Breast epithelium (tissue), 4 donors: ENCODE measurements at places on chromosomes 16 and 17.

DNA sequence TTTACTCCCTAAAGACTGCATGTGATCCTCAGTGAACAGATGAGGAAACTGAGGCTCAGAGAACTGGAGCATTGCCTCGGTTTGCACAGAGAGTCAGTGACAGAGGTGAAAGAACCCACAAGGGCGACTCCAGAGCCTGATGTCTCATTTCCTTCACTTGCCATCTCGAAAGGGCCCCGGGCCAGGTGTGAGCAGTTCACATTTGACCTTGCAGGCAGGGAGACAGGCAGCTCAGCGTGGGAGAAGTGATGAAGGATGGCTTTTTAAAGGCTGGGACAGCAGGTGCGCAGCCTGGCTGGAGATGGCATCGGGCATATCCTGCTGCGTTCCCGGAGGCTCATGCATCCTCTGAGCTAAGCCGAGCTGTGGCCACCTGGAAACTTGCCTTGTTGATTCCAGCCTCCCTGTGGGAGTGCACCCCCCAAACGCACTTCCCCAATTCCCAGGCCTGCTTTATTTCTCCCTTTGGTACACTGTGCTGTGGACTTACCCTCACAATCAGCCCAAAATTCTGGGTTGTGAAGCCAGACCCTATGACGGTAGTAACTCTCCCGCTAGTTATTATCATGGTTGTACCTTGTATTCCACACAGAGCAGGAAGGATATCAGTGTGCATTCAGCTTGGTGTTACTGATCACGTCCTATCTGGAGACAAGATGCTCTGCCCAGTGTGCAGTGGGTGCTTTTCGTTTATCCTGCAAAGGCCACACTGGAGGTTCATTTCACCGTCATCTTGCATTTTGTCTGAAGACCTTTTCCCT, 753.2 kb upstream of the EEF2KMT start:
- DNase-seq, result no peak

GRCh38 chr16:79609861-79610260, 9.3 kb upstream of the MAF start:
- no peak for DNase-seq

DNA sequence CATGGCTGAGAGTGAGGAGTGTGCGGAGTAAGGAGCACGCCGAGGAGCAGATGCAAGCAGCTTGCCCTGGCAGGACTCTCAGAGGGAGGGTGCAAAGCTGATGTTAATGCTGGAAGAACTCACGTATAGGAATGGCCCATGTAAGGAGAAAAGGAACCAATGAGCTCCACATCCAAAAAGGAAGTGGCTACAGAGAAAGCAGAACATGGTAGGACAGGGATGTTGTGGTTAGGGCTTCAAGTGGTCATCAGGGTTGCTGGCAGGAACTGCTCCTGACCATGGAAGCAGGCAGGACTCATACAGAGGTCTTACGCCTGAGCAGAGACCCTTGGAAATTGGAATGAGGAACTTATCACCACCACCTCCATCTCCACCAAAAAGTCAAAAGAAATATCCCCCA, 5.2 kb downstream of the MYO1D start:
- DNase-seq, result no peak

DNA sequence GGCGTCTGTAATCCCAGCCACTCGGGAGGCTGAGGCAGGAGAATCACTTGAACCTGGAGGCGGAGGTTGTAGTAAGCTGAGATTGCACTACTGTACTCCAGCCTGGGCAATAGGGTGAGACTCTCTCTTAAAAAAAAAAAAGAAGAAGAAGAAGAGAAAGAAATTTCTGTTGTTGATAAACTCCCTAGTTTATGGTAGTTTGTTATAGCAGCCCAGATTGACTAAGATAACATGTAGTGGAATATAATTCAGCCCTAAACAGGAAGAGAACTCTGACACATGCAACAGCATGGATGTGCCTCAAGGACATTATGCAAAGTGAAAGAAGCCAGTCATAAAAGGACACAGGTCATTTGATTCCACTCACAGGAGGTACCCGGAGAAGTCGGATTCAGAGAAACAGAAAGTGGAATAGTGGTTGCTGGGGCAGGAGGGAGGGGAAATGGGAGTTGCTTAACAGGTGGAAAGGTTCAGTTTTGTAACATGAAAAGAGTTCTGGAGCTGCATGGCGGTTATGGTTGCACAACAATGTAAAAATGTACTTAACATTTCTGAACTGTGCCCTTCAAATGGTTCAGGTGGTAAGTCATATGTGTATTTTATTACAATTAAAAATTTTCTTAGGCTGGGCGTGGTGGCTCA, 26.0 kb upstream of the PRM1 start:
- no peak for DNase-seq

DNA sequence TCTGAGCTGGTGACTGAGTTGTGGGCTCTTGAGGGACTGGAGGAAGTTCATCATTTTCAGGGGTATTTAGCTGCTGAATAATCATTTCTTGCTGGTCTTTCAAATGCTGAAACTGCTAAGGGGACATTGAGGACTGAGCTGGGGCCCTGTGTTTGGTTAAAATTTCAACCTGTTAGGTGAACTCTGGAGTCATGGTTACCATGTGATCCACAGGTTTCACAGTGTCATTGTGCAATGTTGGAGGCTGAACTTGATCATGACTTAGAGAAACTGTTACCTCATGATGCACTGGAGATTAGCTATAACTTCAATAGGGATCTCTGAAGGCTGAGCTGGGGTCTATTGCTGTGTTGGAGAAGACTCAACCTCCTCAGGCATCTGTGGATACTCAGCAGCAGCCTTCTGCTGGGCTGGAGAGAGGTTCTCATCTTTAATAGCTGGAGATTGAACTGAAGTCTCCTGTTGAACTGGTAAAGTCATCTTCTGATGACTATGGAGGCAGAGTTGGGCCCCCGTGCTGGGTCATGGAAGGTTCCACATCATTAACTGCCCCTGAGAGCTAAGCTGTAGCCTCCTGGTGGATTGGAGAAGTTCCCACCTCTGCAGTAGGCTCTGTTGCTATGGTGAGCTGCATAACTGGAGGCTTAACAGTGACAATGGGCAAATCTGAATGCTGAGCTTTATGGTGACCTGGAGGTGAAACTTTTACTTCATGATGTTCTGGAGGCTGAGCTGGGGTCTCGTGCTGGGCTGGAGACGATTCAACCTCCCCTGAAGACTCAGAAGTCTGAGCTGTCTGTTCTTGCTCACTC, 15.2 kb downstream of the RDM1 start:
- DNase-seq, result no peak

GRCh38 chr17:62150471-62150870, 85.4 kb upstream of the MED13 start:
- DNase-seq, result no peak

DNA sequence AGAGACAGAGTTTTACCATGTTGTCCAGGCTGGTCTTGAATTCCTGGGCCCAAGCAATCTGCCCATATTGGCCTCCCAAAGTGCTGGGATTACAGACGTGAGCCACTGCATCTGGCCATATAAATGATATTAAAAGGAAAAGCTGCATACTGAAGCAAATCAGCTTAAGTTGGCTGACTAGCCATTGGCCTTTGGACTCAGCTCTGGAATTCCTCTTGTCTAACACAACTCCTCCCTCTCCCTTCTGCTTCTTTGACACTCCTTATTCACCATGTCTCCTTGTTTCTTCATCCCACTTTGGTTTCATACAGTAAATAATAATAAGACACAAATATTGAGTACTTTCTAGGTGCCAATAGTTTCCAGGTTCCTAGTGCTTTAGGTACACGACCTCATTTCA, 7.5 kb downstream of the KRT12 start:
- DNase-seq, result no peak

- no peak for DNase-seq
Observed at GRCh38 chr17:35889818-35890773, 9.9 kb upstream of the CCL5 start.

- DNase-seq, result no peak
Observed at GRCh38 chr17:50893183-50893993, 27.2 kb upstream of the TOB1 start.

DNA sequence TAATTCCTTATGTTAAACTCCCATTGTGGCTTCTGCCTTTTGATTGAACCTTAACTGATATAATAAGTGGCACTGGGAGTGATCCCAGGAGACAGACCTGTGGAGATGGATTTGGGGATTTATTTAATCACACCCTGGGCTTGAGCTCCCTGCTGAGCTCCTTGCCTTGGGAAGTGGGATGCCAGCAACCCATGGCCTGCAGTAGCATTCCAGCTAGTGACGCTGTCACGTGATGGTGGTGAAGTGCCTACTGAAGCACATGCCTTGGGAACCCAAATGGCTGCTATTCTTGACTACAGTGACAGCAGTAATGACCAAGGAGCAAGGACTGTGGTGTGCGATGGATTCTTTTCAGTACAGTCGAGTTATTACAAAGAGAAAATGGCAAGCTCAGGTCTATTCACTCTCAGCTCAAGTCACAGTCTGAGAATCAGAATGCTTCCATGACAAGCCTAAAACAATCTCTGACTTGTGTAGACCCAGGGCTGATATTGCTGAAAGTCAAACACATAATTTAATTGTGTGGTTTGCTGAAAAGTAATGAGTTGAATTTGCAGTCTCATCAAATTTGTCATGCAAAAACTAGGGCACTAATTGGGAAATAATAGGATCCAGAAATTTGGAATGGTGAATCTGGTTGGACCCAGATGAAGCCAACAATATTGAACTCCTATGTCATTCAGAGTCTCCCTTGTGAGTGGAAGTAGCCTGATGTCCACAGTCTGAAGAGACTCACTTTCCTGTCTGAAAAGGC, 47.1 kb downstream of the BCL7C start:
- no peak for DNase-seq

GRCh38 chr16:49048557-49048956, 233.1 kb downstream of the CBLN1 start:
- DNase-seq, result no peak

GRCh38 chr17:4948166-4948930, at the start of gene PFN1:
Gene PFN1 (minus strand): TSS chr17:4948530. CDS start chr17:4948394, 136 bp downstream.
- peak; percentile 87 for DNase-seq

GRCh38 chr17:66889480-66890230, 54.7 kb downstream of the CACNG5 start:
- DNase-seq, result no peak

GRCh38 chr16:21302898-21303528, 24.9 kb upstream of the CRYM start:
- no peak for DNase-seq

DNA sequence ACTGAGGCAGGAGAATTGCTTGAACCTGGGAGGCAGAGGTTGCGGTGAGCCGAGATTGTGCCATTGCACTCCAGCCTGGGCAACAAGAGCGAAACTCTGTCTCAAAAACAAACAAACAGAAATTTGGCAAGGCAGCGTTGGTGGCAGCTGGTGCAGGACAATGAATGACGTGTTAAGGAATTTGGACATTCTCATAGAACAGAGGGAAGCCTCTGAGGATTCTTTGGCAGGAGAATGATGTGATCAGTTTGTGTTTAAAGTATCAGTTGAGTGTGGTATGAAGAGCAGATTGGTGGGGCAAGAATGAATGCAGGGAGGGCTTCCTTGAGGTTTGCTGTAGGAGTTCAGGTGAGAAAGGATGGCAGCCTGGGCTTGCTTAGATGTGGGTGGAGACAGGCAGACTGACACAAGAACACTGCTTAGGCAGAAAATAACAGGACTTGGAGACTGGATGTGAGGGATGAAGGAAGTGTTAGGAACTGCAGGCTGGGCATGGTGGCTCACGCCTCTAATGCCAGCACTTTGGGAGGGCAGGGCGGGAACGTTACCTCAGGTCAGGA, 4.8 kb downstream of the CYB5D2 start:
- DNase-seq, result no peak

DNA sequence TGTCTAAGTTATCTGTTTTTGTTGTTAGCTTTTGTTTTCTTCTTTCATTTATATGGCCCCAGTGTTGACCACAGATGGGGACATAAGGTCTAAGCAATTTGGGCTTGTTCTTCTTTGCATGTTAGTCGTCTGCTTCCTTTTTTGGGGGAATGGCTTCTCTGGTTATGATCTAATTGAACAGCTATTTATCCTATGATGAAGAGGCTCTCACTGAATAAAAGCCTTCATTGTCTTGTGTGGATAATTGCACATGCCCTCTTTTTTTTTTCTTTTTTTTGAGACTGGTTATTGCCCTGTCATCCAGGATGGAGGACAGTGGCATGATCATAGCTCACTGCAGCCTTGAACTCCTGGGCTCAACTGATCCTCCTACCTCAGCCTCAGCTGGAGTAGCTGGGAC, 13.7 kb downstream of the SMARCE1 start:
- DNase-seq, result no peak

GRCh38 chr17:73968680-73969079, 234.8 kb upstream of the RPL38 start:
- peak; percentile 24 for DNase-seq

DNA sequence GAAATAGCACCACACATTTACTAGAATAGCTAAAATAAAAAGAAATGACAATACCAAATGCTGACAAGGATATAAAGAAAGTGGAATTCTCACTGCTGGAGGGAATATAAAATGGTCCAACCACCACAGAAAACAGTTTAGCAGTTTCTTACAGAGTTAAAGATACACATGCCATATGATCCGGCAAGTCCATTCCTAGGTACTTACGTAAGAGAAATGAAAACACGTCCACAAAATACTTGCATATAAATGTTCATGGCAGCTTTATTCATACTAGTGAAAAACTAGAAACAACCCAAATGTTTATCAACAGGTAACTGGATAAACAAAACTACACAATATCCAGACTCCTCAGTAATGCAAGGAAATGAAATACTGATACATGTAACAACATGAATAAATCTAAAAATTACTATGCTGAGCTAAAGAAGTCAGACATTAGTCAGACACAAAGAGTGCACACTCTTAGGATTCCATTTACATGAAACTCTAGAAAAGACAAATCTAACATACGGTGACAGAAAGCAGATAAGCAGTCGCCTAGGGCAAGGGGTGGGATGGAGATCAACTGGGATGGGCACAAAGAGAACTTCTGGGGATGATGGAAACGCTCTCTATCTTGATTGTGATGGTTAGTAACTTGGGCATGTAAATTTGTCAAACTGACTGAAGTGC, 76.4 kb downstream of the SMG6 start:
- DNase-seq, result no peak

DNA sequence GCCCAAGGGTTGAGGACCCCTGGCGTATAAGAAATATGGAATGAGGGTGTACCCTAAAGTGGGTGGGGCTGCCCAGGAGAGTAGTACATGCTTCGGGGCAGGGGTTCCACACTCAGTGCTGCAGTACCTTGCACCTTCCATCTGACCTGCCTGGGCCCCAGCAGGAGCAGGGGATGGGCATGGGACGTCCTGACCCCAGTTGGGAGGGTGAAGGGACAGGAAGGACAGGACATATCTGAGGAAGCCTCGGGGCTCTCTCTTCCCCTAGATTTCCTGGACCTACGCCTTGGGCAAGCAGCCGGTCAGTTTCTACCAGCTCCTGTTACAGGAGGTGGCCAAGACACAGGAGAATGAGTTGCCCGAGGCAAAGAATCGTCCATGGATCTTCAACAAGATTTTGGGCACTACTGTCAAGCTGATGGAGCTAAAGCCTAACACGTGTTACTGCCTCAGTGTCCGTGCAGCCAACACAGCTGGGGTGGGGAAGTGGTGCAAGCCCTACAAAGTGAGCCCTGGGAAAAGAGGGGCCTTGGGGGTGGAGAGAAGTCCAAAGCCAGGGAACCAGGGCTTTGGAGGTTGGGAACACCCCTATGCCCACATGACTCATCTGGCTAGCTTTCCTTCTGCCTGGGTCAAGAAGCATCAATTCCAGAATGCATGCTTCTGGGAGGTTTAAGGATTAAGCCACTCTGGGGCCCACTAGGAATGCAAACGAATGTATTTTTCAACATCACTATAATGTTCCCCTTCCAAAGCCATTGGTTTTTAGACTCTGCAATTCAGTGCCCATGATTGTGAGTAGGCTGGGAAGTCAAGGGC, 7.9 kb downstream of the FNDC8 start:
- no peak for DNase-seq
